ENCODE measurements at places on chromosomes 16 and 17.

- no peak for DNase-seq
Measured at GRCh38 chr16:64012166-64012565, 1109.7 kb downstream of the CDH11 start.

- DNase-seq = no peak
Measured at GRCh38 chr17:6094926-6095325, 24.7 kb downstream of the WSCD1 start.

DNA sequence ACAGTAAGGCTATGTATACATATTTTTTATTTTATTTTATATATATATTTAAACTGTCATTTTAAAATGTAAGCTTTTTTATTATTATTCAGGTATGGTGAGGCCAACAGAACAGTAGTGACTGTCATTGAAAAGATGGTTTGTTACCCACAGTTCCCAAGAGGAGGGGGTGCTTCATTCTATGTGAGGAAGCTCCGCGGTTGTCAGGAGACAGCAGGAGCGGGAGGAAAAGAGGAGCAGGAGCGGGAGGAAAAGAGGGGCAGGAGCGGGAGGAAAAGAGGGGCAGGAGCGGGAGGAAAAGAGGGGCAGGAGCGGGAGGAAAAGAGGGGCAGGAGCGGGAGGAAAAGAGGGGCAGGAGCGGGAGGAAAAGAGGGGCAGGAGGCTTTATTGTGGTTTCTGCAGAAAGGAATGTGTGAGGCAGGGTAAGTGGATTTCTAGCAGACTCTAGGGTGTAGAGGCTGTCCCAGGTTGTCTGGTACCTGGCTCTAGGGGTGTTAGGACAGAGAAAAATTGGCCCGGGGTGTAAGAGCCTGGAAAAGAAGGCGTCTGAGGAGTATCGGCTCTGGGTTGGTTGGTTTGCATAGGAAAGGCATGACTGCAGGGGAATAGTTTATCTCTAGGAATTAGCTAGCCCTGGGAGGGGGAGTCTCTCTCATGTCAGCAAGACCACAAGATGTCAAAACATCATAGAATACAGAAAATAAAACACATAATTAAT, 64.0 kb downstream of the GP2 start:
- DNase-seq = no peak

DNA sequence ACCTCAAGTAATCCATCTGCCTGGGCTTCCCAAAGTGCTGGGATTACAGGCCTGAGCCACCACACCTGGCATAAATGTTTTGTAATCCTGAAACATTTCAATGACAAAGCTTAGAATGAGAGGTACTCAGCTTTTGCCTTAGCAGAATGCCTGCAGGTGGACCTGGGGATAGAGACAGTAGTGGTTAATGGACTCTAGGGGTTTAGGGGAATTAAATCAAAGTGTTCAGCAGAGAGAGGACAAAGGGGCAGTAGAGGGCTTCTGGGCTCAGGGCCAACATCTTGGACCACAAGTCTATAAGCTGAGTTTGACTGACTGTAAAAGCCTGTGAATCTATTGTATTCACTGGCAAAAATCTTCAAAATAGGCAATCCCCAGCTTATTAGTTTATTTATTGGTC, 36.0 kb upstream of the MED13 start:
- DNase-seq = peak; percentile 36

DNA sequence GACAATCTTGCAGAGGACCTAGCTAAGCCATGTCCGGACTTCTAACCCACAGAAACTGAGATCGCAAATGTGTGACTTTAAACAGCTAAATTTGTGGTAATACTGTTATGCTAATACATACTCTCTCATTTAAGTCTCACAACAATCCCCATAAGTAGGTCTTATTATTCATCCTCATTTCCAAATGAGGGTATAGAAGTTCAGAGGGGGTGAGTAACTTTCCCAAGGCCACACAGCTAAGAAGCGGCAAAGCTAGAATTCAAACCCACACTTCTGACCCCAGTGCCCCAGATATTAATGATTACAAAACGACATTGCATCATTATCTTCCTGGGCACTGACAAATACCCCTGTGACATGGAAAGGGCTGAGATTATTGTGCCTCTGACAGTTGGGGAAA, 81.4 kb downstream of the CNGB1 start:
- no peak for DNase-seq

GRCh38 chr16:106623-107324, 28.7 kb downstream of the MPG start:
- peak; percentile 23 for DNase-seq

DNA sequence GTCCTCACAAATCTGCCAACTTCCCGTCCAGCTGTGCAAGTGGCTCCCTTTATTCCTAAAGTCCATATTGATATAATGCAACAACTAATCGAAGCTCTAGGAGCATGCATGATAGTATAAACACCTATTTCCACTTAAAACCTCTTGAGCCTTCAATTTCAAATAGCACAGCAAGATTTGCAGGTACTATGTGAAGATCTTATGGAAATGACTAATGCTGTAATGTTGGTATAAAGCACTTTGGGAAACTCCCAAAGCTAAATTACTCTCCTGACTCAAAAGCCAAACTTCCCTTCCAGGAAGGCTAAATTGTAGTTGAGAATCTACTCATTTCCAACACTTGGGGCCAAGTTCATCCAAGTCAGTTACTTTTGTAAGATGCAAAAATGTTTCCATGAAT, 287.6 kb upstream of the CDH11 start:
- DNase-seq = no peak

- DNase-seq = no peak
Measured at GRCh38 chr16:17370731-17371285, 100.0 kb downstream of the XYLT1 start.

GRCh38 chr16:86519649-86520316, 9.5 kb downstream of the FOXF1 start:
- DNase-seq = no peak

GRCh38 chr17:43467981-43468581, 15.7 kb upstream of the DHX8 start:
- DNase-seq = no peak

DNA sequence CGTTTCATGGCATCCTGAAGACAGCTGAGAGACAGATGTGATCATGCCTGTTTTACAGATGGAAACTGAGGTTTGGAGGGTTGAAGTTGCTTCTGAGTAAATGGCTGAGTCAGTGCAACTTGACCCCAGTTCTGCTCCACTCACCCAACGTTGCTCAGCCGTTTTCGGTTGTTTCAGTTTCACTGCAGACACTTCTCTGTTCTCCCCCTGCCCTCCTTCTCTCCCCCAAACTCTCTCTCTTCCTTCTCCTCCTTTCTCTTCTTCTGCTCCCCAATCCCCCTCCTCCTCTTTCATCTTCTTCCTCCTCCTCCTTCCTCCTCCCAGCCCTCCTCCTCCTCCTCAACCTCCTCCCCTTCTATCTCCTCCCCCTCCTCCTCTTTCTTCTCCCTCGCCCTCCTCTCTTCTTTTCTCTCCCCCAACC, 9.4 kb upstream of the CEP20 start:
- DNase-seq = no peak

- no peak for DNase-seq
Measured at GRCh38 chr16:88595921-88596320, 25.7 kb downstream of the ZC3H18 start.

- DNase-seq = no peak
Measured at GRCh38 chr17:40410082-40410481, 7.6 kb downstream of the TOP2A start.

DNA sequence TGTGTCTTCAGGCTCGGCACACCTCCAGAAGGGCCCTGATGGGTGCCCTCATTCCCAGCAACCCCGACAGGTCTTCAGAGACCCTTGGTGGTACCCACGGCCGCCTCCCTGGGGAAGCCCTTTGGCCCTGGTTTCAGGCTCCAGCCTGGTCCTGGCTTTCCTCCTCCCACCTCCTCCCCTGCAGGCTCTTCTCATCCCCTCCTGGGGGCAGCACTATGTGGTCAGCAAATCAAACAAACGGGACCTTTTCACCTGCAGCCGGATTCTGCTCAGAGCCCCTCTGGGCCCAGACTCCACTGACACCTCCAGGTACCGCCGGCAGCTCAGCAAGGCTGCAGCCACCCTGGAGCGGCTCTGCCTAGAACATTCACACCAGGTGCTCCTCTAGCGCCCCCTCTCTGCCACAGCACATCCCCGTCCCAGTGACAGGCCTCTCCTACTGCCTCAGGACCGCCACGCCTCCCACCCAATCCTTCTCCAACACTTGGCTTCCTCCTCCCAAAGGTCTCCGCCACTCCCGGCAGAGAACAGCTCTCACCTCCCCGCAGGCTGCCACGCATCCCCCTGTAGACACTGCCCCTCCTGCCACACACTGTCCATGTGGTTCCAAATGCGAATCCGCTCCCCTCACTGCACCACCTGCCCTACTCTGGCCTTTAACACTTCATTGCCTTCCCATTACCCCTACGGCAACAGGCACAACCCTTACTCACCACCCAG, 12.0 kb downstream of the CORO7 start:
- no peak for DNase-seq

Data from DMS79 (cell line).